ENCODE measurements at places on chromosomes 1 and 21.

GRCh38 chr1:190144650-190145049, 333.0 kb downstream of the BRINP3 start:
- DNase-seq, result no peak

- DNase-seq, result no peak
Observed at GRCh38 chr1:110956586-110956985, 7.1 kb downstream of the LRIF1 start.

- no peak for DNase-seq
Observed at GRCh38 chr1:61462628-61463027, 262.3 kb downstream of the TM2D1 start.

DNA sequence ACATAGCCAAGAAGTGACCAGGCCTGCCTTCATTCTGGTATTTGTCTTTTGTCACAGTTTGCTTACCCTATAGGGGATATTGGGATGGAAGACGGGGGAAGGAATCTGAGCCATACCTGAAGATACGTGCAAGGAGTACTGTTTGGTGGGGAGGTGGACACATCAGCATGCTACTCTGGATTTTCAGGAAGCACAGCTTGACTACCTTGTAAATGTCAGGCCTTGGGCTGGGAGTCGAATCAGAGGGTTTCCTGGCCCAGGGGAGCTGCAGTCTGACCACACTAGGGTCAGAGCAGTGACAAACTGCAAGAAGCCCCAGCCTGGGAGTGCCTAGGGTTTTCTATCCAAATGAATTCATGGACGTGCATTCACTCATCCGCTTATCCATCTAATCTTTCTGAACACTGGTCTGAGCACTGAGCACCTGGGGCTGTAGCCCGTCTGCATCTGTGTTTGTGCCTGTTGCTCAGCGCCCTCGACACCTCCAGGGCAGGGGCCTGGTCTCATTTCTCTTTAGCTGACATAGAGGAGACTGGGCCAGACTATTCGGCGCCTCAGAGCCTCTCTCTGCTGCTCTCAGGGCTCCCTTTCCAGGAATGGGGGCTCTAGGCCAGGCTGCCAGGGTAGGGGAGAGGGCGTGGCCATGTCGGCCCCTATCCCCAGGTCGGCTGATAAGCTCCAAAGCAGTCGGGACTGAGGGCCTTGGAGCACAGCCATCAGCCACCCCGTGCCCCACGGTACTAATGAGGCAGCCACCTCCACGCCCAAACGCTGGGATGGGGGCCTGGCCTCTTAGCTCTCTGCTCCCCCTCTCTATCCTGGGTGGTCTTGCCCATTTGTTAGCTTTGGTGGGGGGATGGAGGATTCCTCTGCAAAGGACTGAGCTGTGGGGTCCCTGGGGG, 47.0 kb upstream of the SLC2A1 start:
- DNase-seq, result no peak

- no peak for DNase-seq
Observed at GRCh38 chr1:119032986-119033385, 44.8 kb upstream of the TBX15 start.

DNA sequence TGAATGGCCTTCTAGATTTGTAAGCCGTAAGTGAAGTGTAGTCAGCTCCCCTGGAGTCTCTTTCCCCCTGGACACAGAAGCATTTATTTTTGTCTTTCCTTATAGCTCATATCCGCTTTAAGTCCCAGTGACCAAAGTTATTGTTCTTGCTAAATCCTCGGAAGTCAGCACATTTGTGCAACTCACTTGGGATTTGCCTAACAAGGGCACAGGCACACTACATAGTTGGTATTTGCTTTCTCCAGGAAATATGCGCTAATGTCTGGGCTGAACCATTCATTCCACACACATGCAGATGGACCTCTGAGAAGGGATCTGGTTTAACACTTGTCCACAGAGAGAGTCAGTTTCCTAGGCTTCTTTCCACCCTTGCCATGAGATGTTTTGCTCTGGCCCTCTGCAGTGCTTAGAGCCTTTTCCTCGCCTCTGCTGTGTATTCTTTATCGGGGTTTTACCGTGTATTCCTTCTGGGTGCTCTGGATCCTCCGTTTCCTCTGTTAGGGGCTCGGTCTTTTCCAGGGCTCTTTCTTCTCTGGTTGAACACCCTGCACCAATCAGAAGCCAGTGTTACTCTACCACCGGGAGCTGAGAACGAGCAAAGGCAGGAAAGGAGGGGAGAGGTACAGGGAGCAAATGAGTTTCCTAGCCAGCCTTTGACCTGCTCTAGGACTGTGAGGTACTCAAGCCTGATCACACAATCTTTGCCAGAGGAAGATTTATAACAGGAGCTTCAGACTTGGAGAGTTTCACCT, 72.4 kb downstream of the ABCA4 start:
- no peak for DNase-seq

GRCh38 chr1:167701510-167701909, 20.3 kb upstream of the MPZL1 start:
- no peak for DNase-seq

DNA sequence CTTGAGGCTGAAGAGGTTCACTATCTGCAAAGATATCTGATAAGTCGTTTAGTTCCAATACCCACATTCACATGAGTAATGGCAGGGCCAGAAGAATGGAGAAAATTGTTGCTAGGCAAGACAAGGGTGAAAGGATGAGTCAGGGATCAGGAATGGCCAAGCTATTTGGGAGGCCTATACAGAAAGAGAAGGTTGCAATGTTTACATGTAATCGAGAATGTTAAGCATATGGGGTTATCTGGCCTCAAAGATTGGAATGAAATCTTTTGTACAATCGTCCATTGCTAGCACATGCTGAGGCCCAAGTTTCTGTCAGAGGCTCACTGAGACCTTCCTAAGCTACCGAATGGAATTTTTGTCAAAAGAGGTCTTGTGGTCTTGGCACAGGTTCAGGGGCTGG, 299.9 kb upstream of the PLD5 start:
- no peak for DNase-seq

- DNase-seq, result no peak
Observed at GRCh38 chr21:35206141-35207125, 157.3 kb upstream of the RUNX1 start.

GRCh38 chr1:33234588-33234990, 21.7 kb upstream of the ZNF362 start:
- DNase-seq, result no peak

GRCh38 chr1:3372317-3372716, 82.1 kb upstream of the ARHGEF16 start:
- DNase-seq, result no peak

- DNase-seq, result no peak
Observed at GRCh38 chr1:206921772-206922265, at the start of gene FCMR. TSS of gene FCMR (minus strand) at chr1:206921941. CDS start at chr1:206921854, 87 bp downstream.

GRCh38 chr1:27314737-27315136, 7.2 kb upstream of the TMEM222 start:
- DNase-seq, result no peak

- DNase-seq, result no peak
Observed at GRCh38 chr1:10651793-10652192, 144.7 kb downstream of the CASZ1 start.

DNA sequence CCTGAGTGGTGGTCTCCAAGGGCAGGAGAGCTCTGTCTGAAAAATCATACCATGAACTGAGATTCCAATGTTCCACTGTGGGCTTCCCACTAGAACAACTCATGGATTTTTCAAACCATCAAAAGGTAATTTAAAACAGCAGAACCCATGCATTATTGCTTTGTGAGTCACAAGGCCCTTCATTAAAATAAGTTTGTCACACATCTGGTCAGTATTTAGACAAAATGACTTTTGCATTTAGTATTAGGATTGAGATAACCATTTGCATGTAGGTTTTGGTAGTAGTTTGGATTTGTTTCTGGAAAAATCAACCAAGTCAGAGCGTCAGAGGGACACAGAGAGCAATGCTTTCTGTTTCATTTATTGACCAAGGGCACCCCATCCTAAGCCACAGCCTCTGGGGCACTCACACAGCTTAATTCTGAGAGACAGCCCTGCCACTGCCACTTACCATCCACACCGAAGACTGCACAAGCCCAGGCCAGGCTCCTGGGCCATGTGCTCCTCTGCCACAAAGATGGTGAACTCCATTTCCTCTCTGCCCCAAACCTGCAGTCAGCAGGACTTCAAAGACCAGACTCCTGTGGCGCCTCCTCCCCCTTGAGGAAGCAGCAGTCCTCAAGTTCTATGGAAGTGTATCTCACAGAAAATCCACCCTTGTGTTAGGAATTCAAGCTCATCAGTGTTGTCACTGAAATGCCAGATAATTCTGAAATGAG, 132.6 kb upstream of the DUSP10 start:
- DNase-seq, result peak; percentile 70

GRCh38 chr1:199716729-199717128, 310.8 kb upstream of the NR5A2 start:
- no peak for DNase-seq

- no peak for DNase-seq
Observed at GRCh38 chr1:48115835-48116234, 106.7 kb upstream of the SLC5A9 start.

DNA sequence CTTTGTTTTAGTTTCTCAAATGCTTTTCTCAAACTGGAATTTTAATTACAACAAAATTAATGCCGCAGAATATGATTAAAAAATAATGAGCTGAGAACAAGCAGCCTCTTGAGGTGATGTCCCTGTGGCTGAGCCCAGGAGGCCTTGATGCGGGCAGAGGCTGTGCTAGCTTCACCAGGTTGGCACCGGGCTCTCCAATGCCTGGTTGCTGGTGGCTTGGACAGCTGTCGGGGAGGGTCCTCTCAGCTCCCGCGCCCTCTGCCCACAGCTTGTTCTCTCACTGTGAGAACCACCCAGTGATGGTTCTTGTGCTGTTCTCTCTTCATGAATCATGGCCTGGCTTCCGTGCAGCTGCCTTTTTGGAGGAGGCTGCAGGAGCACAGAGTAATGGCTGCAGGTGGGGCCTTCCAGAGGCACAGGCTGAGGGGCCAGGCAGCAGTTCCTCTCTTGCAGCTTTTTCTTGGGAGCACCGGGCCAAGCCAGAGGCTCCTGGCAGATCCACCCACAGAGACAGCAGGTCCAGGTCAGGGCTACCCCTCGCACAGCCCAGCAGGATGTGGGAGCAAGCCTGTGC, 156.3 kb downstream of the PCBP3 start:
- DNase-seq, result no peak

- DNase-seq, result no peak
Observed at GRCh38 chr1:12228979-12229378, 851 bp upstream of the VPS13D start.

DNA sequence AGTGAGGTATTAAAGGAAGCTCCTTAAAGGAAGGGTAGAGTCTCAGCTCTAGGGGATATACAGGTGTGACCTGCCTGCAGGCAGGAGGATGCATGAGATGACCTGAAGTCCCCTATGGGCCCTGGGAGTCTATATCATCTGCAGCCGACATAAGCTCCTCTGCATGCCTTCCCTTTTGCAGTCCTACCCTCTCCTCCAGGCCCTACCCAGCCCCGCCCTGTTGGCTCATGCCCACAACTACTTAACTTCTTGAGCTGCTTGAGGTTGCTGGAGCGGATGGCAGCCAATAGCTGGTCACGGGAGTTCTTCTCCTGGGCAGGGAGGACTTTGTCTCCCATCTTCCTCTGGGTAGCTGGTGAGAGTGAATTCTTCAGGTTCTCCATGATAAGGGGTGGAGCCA, 10.3 kb downstream of the SHISA4 start:
- DNase-seq, result no peak

GRCh38 chr1:179228783-179229213, 679 bp downstream of the ABL2 start:
- no peak for DNase-seq

GRCh38 chr1:93322349-93322748, 23.4 kb upstream of the DR1 start:
- DNase-seq, result no peak

DNA sequence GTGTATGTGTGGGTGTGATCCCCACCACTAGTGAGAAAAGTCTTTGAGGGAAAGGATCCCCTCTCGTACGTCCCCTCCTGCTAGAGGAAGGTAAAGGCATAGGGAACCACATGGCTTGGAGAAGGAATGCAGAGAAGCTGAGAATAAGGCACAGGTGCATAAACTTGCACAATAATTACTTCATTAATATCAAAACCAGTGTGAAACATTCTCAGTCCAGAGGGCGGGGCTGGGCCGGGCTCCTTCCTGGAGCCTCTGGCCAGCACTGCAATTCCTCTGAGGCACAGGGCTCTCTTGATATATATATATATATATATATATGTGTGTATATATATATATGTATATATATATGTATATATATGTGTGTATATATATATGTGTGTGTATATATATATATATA, 162.6 kb downstream of the TSEN15 start:
- no peak for DNase-seq

DNA sequence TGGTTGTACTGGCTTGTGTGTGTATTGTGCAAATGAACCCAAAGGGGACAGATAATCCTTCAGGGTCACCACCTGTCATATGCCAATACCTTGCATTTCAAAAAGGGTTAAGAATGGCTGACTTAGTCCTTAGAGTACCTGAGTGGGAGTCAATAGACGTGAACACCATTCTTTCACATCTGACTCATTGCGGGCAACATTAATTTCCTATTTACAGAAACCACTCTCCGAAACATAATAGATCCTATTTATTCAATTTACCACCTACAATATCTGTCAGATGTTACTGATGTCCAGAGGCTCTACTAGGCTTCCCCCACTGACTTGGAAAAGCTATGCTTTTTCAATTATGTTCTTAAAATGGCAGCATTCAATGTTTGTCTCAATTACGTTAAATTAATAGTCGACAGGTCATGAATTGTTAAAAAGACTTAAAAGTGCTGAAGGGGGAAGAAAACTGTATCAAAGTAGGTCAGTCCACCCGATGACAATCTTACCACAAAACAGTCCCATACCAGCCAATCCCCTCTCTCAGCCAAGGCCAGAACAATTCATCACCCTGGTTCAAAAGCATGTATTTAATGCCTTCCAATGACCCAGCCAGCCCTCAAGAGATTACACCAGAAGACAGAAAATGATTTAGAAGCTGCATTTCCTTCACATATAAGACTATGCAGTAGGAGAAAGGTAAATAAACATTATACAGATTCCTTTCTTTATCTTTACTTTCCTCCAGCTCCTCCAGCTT, 48.6 kb upstream of the PLA2G2C start:
- no peak for DNase-seq

GRCh38 chr1:208141610-208142192, 102.5 kb downstream of the PLXNA2 start:
- DNase-seq, result no peak

GRCh38 chr1:236853921-236854604, 59.0 kb downstream of the MTR start:
- DNase-seq, result no peak
